ENCODE measurements at places on chromosomes 1 and 21.

DNA sequence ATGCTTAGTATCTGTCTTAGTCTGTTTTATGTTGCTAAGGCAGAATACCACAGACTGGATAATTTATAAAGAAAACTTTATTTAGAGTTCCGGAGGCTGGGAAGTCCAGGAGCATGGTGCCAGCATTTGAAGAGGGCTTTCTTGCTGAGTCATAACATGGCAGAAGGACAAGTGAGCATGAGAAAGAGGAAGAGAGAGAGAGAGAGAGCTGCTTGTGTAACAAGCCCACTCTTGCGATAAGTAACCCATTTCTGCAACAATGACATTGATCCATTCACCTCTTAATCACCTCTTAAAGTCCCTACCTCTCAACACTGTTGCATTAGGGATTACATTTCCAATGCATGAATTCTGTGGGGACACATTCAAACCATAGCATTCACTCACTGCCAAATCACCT, 11.7 kb upstream of the MYOCOS start:
- DNase-seq: peak; percentile 60

GRCh38 chr1:93143136-93143535, 37.1 kb downstream of the TMED5 start:
- DNase-seq: no peak

DNA sequence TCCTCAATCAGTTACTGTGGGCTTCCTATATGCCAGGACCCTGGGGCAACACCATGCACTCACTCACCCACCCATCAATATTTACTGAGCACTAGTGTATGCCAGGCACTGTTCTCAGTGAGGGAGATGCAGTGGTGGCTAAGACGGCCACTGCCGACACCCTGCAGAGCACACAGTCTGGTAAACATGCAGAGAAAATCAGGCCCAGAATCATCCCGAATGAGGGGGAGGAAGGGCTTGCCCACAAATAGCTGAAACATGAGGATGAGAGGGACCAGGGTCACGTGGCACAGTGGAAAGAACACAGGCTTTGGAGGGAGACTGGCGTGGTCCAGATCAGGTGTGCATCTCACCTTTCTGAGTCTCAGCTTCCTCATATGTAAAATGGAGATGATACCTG, 89.2 kb upstream of the IGSF21 start:
- DNase-seq: no peak

- DNase-seq: no peak
Observed at GRCh38 chr1:185512442-185512841, 195.4 kb upstream of the IVNS1ABP start.

DNA sequence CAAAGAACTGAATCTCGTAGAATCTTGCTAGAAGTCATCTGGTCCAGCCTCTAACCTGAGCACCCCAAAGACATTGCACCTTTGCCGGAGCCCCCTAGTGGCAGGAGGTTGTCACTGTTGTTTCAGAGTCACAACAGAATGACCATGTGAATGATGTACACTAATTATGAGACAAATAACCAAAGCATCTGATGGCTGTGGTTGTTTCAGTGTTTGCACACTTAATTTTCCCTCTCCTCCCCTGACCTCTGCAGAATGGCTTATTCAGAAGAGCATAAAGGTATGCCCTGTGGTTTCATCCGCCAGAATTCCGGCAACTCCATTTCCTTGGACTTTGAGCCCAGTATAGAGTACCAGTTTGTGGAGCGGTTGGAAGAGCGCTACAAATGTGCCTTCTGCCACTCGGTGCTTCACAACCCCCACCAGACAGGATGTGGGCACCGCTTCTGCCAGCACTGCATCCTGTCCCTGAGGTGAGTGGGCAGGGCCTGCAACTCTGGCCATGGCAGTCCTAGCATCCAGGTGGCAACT, 26.4 kb downstream of the TRAF5 start:
- peak; percentile 53 for DNase-seq

DNA sequence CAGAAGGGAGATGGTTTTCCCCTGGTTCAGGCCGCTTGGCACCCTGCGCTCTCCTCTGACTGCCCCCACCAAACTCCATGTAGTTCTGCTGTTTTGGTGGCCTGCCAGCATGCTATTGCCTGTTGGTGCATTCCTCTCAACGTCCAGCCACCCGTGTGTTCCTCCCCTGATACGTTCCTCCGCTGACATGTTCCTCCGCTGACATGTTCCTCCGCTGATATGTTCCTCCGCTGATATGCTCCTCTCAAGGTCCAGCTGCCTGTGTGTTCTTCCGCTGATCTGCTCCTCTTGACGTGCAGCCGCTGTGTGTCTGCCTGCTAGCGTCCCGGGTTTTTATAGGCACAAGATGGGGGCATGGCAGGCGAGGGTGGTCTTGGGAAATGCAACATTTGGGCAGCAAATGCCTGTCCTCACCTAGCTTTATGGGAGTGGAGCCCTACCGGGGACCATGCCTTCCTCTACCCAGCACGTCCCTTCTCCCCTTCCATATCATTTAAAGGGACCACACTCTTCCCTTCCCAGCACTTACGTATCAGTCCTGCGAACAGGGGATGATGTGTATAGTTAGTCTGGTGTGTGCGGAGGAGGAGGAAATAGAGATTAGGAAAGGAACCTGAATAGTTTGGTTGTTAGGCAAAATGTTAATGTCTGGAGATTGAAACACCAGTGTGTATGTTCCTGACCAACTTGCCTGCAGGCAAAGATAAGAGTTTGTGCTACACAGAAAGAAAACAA, 40.6 kb upstream of the PLA2G5 start:
- no peak for DNase-seq

- DNase-seq: no peak
Observed at GRCh38 chr1:243473227-243474135, 217.6 kb downstream of the SDCCAG8 start.

DNA sequence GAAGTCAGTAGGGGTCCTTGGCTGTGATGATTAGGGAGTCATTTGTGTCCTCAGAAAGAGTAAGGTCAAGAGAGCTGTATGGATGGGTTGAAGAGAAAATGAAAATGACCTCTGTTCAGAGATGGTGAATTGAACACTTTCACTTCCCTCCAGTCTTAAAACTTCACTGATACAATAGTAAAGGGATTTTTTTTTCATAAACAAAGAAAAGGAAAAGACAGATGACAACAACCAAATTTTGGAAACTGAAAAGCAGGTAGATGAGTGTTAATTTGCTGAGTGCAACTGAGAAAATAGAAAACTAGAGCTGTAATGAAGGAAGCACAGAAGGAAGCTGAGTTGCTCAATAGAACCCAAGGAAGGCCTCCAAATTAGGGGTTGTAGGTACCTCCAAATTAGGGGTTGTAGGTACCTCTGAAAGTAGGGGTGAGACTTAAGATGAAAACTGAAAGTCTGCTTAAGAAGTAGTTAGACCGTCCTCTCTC, 14.8 kb upstream of the S1PR1 start:
- DNase-seq: no peak

- no peak for DNase-seq
Observed at GRCh38 chr1:42747125-42747524, 7.1 kb upstream of the CLDN19 start.

DNA sequence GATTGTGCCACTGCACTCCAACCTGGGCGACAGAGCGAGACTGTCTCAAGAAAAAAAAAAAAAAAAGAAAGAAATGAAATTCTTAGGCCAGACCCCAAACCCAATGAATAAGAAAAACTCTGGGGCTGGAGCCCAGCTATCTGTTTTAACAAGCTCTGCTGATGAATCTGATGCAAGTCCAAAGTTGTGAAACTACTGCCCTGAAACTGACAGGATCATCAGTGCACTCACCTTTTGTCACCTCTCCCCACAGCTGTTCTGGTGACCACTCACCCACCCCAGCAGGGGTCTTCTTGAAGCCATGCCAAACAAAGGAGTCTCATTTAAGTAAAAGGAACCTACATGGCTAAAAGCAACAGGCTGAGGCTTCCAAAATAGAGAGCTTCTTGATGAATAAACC, 8.4 kb downstream of the PABPC4 start:
- no peak for DNase-seq
